ENCODE measurements at places on chromosomes 16 and 17.

- no peak for DNase-seq
Observed at GRCh38 chr17:6422654-6423241, 12.2 kb downstream of the AIPL1 start.

GRCh38 chr17:46764709-46765401 lies 53.6 kb downstream of the WNT3 start:
- DNase-seq: no peak

- DNase-seq: no peak
Observed at GRCh38 chr17:56141046-56141839, 12.0 kb upstream of the ANKFN1 start.

DNA sequence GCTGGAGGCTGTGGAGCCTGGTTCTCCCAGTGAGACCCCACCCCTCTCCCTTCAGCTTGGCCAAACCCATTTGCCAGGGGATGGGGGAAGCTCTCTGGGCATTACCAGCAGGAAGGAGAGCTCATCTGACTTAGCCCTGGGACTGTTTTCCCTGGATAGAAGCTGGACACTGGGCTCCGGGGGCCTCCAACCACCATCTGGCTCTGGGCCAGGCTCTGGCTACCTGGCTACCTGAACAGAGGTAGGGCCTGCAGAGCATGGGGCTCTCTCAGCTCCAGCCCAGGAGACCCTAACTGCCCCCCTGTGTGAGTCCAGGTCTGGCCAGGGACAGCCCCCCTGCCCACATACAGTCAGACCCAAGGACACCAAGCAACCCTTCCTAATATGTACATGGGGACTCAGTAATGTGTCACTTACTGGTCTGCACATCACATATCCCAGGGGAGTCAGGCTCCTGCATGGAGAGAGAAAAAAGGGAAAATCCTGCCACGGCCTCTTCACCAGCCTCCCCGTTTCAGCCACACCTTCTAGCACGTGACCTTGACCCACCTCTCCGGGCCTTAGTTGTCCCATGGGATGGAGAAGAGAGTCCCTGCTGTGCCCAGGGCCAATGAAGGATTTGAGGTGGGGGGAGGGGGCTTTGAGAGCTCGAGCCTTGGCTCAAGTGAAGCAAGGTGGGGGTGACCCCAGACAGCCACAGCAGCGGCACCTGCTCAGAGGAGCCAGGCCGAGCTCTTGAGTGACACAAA lies 13.8 kb downstream of the CNGB1 start:
- no peak for DNase-seq

DNA sequence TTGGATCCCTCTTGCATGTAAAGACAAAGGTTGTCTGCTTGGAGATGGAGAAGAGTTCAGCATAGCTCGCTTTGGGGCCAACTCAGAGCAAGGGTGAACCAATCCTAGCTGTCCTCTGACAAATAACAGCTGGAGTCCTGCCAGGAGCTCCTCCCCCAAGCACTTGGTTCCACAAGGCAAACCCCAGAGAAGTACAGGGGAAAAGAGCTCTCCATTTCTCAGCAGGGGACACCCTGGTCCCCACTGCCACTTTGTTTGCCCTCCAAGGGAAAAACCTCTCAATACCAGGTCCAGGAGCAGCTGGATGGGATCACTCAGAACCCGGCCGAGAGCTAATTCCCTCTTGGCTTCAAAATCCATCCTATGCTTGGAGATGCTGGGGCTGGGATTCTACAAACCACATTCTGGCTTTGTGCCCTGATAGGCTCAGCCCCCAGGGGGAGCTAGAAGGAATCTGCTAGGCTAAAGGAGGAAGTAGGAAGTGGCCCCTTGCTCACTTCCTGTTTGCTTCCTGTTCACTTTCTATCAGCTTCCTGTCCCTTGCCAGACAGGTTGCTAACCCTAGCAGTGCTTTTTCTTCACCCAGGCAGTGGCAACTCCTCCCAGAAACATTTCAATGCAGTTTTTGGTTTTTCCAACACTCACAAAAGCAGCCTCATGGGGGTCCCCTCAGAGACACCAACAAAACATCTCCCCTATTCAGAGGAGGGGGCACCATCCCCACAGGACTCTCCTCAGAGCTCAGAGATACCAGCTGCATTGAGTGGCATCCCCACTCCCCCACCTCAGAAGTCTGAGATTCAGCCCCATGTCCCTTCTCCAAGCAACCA lies 30.7 kb downstream of the CDRT4 start:
- DNase-seq: peak; percentile 70

- DNase-seq: no peak
Observed at GRCh38 chr17:35447499-35447898, 1.1 kb downstream of the SLFN13 start.

GRCh38 chr16:289395-289997 lies 6.5 kb downstream of the PDIA2 start:
- DNase-seq: no peak

GRCh38 chr17:35433075-35433894 lies 985 bp upstream of the SLFN12 start:
- DNase-seq: peak; percentile 95

- no peak for DNase-seq
Observed at GRCh38 chr16:75264999-75265910, 13.8 kb upstream of the BCAR1 start.

- no peak for DNase-seq
Observed at GRCh38 chr16:18945233-18945632, 19.0 kb upstream of the SMG1 start.

DNA sequence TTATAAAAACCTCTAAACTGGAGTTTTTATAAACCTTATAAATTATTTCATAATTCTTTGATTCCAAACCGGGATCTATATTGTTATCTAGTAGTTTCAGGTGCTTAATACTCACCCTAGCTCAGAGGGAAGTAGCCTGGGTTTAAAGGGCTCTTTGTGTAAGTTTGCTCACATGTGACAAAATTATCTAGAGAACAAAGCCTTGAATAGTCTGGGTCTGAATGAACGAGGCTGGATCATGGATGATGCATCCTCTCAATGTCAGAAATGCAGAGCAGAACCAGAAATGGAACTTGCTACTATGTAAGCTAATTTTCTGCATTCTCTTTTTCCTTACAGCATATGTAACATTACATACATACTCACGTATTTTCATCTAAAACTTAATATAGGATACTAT lies 103.9 kb upstream of the NETO2 start:
- DNase-seq: no peak

Data from hematopoietic multipotent progenitor cell treated with erythropoietin and hydrocortisone succinate and interleukin-3 and kit ligand, for 4 days (in vitro differentiated cells).